ENCODE measurements at places on chromosomes 7 and 10.

DNA sequence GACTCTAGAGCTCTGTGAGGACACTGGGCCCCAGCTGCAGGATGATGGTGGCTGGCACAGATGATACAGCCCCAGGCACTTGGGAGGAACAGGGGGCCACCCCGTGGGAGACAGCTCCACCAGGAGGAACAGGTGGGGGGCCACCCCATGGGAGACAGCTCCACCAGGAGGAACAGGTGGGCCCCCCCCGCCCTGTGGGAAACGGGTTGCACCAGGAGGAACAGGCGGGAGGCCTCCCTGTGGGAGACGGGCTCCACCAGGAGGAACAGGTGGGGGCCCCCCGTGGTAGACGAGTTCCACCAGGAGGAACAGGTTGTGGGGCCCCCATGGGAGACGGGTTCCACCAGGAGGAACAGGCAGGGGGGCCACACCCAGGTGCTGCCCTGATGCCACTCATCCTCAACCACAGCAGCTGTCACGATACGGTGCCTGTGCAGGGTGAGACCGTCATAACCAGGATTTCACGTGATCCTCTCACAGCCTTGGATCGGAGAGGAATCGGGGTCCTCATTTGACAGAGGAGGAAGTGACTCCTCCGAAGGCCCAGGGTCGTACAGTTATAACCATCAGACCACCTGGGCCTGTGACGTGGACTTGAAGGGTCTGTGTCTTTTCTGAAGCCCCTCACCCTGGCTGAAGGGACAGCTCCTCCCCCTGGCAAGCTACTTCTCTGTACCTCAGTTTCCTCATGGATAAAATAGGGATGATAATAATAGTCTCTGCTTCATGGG is 49.2 kb upstream of the NANOS1 start:
- DNase-seq: no peak

GRCh38 chr10:15163253-15163828 is 5.2 kb downstream of the NMT2 start:
- no peak for DNase-seq

GRCh38 chr10:68327889-68328786 is 3.7 kb upstream of the HNRNPH3 start:
- no peak for DNase-seq

DNA sequence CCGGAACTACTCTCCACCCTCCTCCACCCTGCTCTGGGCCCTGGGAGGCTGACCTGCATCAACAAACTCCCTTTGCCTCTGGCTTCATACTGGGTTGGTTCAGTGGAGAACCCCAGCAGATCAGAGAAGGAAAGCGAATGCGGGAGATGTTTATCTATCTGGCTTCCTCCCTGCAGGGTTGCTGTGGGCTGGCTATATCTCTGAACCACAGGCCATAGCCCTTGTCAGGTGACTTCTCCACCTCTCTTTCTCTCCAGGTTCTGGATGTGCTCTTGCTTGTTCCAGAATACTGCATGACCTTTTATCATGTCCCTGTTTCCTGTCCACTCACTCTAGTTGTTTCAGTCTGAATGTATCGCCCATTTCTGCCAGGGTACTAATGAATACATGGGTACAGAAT is 51.7 kb upstream of the IFRD1 start:
- no peak for DNase-seq

- DNase-seq: no peak
Measured at GRCh38 chr10:78756604-78757343, 312.0 kb upstream of the ZMIZ1 start.

- no peak for DNase-seq
Measured at GRCh38 chr10:96017191-96017687, 26.1 kb upstream of the CCNJ start.

GRCh38 chr10:1542941-1543340 is 194.4 kb downstream of the ADARB2 start:
- no peak for DNase-seq

- no peak for DNase-seq
Measured at GRCh38 chr10:24879861-24880260, 72.5 kb downstream of the PRTFDC1 start.

DNA sequence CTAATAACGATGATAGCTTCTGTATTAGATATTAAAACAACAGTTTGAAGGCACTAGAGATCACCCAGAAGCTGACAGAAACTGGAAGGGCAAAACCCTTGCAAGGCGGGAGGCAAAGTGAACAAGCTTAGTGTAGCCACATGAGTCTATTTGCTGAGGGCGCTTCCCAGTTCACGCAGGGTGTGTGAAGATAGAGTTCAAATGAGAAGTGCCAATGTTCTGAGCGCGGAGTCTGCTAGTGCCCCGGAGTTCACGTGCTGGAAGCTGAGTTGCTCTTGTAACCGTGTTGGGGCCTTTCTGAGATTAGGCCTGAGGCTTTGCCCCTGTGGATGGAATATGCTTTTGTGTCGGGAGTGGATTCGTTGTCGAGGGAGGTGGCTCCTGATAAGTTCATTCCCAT is 16.6 kb upstream of the GTPBP4 start:
- DNase-seq: no peak

GRCh38 chr7:134875867-134876266 is 96.4 kb downstream of the CALD1 start:
- DNase-seq: no peak

- DNase-seq: no peak
Measured at GRCh38 chr7:91876391-91877133, 3.9 kb downstream of the MTERF1 start.

- DNase-seq: no peak
Measured at GRCh38 chr10:21183025-21183424, 285.9 kb upstream of the NEBL start.

GRCh38 chr7:93159490-93159889 is 11.3 kb upstream of the SAMD9L start:
- DNase-seq: no peak

GRCh38 chr10:30662814-30663213 is 33.3 kb upstream of the LYZL2 start:
- no peak for DNase-seq

- no peak for DNase-seq
Measured at GRCh38 chr10:129275886-129276285, 191.2 kb upstream of the MGMT start.

DNA sequence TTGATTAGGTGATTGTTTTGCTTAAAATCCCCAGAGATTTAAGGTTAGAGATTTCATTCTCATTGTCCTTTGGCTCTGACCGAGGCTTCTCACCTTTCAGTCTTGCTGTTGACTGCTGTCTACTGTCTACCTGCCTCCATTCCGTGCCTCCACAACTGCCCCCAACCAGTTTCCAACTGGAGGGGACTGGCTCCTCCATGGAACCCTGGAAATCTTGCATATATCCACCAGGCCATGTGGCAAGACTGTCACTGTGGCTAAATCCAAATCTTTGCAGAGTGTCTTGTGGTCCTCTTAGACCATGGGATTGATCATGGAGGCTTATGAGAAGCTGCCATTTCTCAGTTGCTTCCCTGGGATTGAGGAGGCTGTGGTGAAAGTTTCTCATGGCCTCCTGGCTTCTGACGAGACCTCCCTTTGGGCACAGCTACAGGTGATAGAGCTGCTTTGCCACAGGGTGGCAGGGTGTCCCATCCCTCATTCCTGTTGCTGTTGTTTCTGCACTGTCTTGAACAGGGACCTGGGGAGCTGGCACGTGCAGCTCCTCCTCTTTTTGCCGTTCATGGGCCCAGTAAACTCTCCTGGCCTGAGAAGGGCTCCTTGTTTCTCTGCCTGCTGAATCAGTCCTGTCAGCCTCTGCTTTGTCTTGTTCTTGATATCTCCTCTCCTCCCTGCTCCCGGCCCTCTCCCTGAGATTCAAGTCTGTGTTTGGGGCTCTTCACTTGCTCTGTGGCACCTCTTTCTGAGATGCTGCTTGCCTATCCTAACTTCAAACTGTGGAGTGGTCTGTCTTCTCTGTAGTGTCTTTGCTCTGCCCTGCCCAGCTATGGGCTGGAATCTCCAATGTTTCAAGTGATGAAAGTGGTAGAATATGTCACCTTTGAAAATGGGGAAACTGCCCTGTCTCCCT is 63.6 kb upstream of the IGFBP3 start:
- no peak for DNase-seq

DNA sequence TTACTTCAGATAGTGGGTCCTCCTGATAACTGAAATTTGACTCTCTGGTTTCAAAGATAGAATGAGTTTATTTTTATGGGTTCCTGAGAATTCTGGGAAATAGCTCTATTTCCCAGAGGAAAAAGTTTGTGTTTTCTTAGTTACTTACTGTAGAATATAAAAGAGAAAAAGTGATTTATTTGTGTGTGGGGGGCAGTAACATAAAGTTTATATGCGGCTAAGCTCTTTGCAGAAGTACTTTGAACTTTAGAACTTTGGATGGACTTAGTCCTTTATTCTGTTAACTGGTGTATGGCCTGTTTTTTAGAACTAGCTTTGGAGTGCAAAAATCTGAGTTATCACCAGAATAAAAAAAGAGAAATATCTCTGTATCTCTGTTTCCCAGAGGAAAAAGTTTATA is 157.1 kb downstream of the BBS9 start:
- DNase-seq: no peak

GRCh38 chr7:111911166-111911961 is 294.8 kb downstream of the DOCK4 start:
- DNase-seq: no peak

GRCh38 chr7:83985821-83986220 is 208.8 kb downstream of the SEMA3A start:
- DNase-seq: no peak

GRCh38 chr7:70592171-70592570 is 539.8 kb upstream of the GALNT17 start:
- DNase-seq: no peak

DNA sequence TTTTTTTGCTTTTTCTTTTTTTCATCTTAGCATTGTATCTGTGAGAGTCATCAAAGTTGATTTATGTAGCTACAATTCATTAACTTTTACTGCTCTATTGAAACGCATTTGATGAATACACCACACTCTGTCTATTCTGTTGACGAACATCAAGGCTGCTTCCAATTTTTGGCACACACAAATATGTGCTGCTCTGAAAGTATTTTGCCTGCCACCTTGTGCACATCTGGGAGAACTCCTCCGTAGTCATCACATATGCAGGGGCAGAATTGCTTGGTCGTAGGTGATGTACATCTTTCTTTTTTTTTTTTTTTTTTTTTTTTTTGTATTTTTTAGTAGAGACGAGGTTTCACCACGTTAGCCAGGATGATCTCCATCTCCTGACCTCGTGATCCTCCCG is 796.8 kb downstream of the KCNMA1 start:
- DNase-seq: no peak

GRCh38 chr10:33553748-33554571 is 219.5 kb upstream of the NRP1 start:
- no peak for DNase-seq

- no peak for DNase-seq
Measured at GRCh38 chr7:141071855-141072547, 1.9 kb upstream of the TMEM178B start.

GRCh38 chr10:18533896-18534295 is 117.5 kb downstream of the NSUN6 start:
- no peak for DNase-seq

DNA sequence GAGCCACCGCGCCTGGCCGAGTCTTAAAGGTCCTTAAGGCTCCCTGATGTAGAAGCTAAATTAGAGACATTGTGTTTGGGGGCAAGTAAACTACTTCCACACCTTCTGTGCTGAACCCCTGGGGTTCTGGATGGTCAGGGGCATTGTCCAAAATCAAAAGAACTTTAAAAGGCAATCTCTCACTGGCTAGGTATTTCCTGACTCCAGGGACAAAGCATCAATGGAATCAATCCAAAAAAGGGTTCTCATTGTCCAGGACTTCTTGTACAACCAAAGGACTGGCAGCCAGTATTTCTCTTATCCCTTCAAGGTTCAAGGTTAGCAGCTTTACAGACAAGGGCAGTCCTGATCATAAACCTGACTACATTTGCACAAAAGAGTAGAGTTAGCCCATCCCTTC is 24.0 kb downstream of the SRPK2 start:
- DNase-seq: no peak

GRCh38 chr10:3787016-3787400 is 2.0 kb upstream of the KLF6 start:
- no peak for DNase-seq

- no peak for DNase-seq
Measured at GRCh38 chr7:122674502-122674901, 24.4 kb downstream of the RNF133 start.

GRCh38 chr7:1597066-1597760 is 27.4 kb upstream of the PSMG3 start:
- no peak for DNase-seq

GRCh38 chr10:94036766-94037033 is 43.0 kb downstream of the PLCE1 start:
- DNase-seq: no peak

- DNase-seq: no peak
Measured at GRCh38 chr7:24025094-24025493, 258.9 kb upstream of the NPY start.

DNA sequence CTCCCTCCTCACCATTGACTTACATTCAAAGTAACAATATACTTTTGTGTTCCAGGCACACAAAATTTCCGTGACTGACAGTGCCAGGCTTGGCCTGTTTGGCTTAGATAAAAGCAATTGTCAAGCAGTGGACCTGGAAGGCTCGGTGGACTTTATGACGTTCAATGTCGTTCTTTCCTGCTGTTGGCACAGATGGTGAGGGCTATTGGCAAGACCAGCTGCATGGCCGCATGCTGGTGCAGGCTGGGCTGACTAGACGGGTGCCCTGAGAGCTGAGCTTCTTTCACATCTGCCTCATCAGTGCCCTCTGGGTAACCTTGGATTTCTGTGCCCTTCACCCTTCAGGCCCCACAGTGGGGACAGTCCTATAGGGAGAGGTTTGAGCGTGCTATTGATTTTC is 45.2 kb downstream of the WIPF3 start:
- DNase-seq: no peak

- DNase-seq: no peak
Measured at GRCh38 chr10:116287906-116288501, 15.0 kb upstream of the GFRA1 start.

GRCh38 chr7:1555813-1556543 is at the start of gene TMEM184A:
TMEM184A (minus strand) TSS chr7:1556205; CDS start chr7:1555484, 721 bp downstream.
- peak; percentile 29 for DNase-seq

DNA sequence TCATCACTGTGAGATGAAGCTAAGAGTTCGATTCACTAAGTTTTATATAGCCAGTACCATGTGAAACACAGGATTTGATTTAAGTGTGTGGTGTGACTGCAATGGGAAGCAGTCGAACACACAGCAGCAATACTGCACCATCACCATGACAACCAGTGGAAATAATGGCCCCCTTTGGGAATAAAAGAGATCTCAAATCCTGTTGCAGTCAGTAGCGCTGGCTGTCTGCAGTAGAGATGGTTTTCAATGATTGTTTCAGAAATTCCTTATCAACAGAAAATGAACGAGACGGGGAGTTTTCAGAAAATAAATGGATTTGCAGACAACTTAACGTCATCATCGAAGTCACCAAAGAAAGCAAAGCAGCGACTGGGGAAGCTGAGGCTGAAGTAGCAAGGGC is 91.0 kb downstream of the PTPRE start:
- DNase-seq: no peak
